Hypothalamus (tissue), 51 donors: ENCODE measurements at places on chromosomes 12 and 14.

DNA sequence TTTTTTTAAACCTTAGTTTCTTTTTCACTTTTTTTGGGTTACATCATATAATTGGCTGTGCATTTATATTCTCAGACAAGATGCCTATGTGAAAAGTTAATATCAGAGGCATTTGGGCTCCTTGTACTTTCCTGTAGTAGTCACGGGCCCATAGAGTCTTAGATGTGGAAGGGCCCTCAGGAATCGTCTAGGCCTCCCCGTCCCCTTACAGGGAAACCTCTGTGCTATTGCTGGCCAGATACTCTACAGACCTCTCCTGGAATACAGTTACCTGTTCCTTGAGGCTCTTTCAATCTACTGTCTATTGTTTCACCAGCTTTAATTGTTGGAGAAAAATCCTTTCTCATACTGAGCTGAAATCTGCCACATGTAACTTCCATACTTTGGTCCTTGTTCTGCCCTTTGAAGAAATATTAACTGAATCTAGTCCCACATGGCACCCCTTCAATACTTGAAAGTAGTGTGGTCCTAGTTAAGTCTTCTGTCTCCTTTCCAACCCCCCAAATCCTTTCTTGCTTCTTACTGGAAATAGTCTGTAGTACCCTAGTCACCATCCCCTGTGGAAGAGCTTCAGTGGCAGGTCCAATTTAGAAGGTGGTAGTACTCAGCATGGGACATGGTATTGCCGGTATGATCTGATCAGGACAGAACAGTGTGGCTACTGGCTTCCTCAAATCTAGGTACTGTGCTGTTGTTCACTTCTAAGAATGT lies 3.1 kb downstream of the ATP23 start:
- DNase-seq, result no peak

DNA sequence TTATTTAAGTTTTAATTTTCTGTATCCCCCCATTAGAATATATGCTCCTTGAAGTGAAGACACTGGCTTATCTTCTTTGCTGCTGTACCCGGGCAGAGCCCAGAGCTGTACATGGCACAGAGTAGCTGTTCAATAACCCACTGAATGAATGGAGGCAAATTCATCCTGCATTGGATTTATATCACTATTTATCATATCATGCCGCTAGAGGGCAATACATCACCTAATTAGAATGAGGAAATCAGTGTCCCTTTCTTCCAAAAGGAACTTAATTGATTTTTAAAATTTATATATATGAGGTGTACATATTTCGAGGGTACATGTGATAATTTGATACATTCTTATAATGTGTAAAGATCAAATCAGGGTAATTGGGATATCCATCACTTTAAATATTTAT lies 89.2 kb upstream of the TMEM260 start:
- DNase-seq, result no peak

GRCh38 chr14:85415015-85415712 lies 114.8 kb upstream of the FLRT2 start:
- no peak for DNase-seq

GRCh38 chr12:102169922-102170621 lies 27.6 kb downstream of the PMCH start:
- no peak for DNase-seq

DNA sequence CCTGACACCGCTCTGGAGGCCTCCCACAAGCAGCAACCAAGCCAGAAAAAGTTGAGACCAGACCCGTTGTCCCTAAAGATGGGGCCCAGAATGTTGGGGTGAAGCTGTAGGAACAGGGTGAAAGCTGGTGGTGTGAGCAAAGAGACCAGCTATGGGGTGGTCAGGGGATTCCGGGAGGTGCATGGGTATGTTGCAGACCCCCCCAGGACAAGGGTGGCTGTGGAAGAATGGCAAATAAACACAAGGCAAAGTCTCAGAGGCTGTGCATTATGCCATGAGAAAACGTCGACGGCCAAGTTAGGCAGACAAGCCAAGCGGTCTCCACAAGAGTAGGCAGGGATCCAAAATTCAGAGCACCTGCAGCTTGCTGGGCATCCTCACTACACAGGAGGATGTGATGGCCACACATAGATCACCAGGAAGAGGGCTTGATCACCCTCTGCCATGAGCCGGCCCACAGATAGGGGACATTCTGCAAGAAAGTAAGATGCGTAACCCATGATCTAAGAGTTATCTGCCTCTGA lies 58.8 kb upstream of the KCNA1 start:
- DNase-seq, result no peak

- no peak for DNase-seq
Measured at GRCh38 chr12:62599854-62600437, 133.3 kb downstream of the MON2 start.

DNA sequence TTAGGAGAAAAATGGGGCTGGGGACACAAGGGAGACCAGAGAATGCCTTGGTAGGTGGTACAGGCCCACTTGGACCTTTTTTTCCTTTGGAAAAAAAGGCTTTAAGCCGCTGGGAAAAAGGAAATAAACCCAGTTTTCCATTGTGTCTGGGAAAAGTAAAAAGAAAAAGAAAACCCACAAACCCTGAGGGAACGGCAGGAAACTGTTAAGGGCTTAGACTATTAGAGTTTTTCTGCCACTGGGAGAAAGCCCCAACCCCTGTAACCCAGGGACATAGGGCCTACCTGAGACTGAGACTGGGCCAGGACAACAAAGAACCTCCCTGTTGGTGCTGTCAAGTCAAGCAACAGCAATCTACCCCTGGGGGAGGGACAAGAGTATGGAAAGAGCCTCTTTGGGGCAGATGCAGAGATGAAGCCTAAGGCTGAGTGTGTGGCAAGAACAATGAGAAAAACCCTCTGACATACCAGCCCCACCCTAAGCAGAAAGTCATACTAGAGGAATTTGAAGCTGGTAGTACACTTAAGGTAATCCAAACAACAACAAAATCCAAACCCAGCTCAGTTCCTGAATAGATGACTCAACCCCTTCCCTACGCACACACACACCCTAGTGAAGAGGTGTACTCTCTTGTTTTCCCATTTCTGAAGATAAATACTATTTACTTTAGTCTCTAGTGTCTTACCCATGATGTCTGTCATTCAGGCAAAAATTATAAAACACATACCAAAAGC lies 22.8 kb downstream of the ATF1 start:
- no peak for DNase-seq

GRCh38 chr14:99943620-99944019 lies 121.6 kb upstream of the EVL start:
- no peak for DNase-seq

GRCh38 chr14:81436296-81437138 lies 36.4 kb upstream of the STON2 start:
- peak; percentile 55 for DNase-seq

DNA sequence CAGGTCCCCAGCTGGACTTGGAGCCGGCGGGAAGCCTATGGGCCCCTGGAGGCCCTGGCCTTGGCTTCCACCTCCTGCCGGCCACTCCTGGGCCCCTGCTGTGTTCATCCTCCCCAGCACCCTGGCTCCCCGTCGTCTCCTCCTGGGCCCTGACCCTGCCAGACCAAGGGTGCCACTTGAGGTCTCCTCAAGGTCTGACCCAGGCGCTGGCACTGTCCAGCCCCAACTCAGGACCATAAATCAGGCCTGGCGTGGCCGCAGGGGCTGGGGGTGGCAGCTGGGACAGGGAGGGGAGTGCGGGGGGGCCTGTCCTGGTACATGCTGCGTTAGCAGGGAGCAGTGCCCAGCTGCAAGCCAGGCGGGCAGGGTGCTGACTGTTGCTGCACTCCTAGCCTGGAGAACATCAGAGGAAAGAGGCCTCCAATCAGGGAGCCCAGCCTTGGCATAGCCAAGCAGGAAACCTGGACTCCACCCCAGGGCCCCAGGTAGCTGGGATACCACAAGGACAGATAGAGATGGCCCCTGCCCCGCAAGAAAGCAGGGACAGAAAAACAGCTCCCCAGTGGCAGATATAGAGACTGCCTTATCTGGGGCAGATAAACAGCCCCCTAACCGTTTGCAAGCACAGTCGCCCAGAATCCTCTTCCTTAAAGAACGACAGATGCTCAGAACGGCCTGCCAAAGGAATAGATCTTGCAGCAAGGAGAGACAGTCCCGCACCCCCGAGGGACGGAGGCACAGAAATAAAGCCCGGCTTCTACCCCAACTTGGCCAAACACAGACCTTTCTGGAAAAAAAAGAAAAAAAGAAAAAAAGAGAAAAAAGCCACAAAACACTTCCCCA lies 6.5 kb upstream of the ATG101 start:
- DNase-seq, result no peak

GRCh38 chr12:57579011-57579410 lies 12.0 kb upstream of the PIP4K2C start:
- DNase-seq, result no peak

- DNase-seq, result no peak
Measured at GRCh38 chr14:103288076-103288766, 45.8 kb upstream of the EIF5 start.

DNA sequence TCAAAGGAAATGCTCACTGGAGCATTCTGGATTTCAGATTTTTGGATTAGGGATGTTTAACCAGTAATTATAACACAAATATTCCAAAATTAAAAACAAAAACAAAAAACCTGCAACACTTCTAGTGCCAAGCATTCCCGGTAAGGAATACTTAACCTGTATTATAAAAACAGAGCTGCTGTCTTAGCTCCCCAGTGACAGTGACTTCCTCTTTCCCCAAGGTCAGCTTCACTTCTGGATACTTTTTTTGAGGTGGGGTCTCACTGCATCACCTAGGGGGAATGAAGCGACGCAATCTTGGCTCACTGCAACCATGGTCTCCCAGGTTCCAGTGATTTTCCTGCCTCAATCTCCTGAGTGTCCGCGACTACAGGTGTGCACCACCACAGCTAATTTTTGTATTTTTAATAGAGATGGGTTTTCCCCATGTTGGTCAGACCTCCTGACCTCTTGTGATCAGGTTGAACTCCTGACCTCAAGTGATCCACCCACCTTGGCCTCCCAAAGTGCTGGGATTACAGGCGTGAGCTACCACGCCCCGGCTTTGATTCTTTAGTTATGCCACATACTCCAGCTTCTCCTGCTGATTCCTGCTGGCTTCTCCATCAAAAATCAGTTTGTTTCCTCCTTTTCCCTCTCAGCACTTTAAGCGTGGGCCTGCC lies 15.9 kb downstream of the PPP1CC start:
- DNase-seq, result no peak

GRCh38 chr14:105851716-105852377 lies 325.5 kb downstream of the TMEM121 start:
- no peak for DNase-seq

GRCh38 chr12:104182621-104183378 lies 32.8 kb upstream of the TXNRD1 start:
- no peak for DNase-seq

GRCh38 chr12:90630006-90630405 lies 325.0 kb downstream of the CCER1 start:
- DNase-seq, result no peak

GRCh38 chr12:51023625-51024382 lies 2.4 kb downstream of the SLC11A2 start:
- DNase-seq, result no peak

DNA sequence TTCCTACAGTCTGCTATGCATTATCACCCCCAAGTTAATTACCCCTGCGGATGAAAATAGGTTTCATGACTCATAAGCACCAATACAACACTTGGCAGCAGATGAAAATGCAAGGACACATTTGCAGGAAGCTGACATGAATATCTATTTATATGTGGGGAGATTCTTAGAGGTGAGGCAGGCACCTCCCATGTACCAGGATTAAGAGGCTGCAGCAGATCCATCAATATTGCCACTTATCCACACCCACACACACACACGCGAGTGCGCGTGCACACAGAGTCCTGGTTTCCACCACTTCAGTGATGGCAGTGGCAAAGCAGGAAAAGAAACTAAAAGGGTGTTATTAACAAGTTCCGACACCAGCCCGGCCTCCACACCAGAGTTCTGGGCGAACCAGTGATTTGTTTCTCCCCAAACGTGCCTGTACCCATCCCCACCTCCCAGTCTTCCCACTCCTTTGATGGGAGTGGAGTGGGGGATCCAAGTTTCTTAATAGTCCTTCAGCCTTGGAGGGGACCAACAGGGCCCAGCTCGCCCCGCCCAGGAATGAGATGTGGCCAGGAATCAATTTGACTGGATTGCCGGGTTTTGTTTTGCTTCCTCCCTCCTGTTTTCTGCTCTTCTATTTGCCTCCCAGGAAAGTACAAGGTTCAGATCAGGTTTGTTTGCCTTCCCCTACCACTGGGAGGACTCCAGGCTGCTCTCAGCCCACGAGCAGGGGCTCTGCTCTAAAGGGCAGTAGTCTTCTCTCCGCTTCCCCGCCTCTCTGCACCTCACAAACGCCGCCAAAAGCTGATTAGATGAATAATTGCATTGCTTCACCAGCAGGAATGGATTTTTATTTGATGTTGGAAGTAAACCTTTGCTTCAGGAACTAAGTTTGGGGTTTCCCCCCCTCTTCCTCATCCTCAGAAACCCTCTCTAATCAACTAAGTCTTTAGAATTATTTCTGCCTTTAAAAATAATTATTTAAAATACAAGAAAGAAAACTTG lies 5.2 kb downstream of the IRF2BPL start:
- no peak for DNase-seq

DNA sequence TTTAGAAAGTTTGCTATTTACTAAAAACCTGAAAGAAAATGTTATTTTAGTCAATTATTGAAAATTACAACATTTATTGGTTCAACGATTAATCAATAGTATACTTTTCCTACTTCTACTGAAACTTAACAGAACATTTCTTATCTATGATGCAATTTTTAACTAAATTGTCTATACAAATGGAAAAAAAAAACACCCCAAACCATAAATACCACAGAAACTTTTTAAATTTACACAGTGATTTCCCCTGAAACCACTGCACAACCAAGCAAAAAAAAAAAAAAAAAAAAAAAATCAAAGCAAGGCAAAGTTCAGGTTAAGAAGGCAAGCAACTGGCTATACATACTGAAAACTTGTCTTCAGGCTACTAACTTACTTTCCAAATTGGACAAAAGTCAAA lies 71.9 kb upstream of the POC1B start:
- DNase-seq, result no peak

GRCh38 chr12:116455540-116456329 lies 103.4 kb upstream of the MAP1LC3B2 start:
- peak; percentile 6 for DNase-seq

GRCh38 chr14:95490727-95491451 lies 25.6 kb downstream of the SYNE3 start:
- no peak for DNase-seq

- DNase-seq, result no peak
Measured at GRCh38 chr14:24741871-24742270, 107.9 kb upstream of the GZMB start.

DNA sequence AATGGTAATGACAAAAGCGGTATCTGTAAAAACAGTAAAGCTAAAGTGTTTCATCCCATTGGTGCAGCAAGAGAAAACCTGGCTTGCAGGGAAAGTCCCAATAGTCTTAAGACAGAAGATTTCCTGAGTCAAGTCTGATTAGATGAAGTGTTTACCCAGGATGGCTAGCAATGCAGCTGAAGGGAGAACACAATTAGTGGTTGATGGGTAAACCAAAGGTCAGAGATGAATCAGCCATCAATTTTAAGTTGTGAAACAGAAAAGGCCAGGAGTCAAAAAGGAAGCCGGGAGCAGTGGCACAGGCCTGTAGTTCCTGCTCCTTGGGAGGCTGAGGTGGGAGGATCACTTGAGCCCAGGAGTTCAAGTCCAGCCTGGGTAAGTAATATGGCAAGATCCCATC lies 52.6 kb downstream of the SEC23A start:
- DNase-seq, result no peak
